ENCODE measurements at places on chromosomes 11 and 22.

GRCh38 chr22:38940811-38941384, 16.5 kb upstream of the APOBEC3A start:
- DNase-seq, result no peak

- DNase-seq, result no peak
Measured at GRCh38 chr22:25375683-25376082, 156.2 kb downstream of the CRYBB2 start.

- no peak for DNase-seq
Measured at GRCh38 chr11:87236368-87236767, 198.6 kb downstream of the TMEM135 start.

DNA sequence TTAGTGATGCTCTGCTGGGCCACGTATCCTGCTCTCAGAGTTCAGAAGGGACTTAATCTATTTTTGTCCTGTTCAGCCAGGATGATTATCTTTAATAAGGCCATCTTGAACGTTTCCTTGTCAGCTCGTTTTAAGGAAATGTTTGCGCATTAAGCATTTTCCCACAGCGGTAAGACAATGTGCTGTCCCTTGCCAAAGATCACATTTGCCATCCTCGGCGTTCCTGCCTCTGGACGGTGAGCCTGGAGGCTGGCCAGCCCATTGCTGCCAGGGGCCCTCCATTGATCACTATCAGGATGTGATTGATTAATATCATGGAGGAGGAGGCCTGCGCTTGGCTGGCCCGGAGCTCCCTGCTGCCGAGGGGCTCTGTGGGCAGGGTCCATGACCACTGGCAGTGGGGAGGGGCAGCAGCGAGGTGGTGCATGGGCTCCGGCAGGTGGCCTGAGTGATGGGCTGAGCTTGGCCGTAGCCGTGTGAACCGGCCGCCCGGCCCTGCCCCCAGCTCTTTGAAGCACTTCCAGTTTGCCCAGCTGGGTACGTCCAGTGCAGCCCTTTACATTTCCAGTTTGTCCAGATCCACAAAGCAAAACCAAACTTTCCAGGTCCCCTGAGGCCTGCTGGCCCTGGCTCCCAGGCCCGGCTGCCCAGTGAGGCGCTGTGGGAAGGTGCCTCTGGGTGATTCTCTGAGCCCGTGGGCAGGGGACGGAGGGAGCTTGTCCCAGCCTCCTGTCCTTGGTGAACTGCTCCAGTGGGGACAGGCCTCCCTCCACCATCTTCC, 49.5 kb upstream of the SMIM38 start:
- DNase-seq, result no peak

DNA sequence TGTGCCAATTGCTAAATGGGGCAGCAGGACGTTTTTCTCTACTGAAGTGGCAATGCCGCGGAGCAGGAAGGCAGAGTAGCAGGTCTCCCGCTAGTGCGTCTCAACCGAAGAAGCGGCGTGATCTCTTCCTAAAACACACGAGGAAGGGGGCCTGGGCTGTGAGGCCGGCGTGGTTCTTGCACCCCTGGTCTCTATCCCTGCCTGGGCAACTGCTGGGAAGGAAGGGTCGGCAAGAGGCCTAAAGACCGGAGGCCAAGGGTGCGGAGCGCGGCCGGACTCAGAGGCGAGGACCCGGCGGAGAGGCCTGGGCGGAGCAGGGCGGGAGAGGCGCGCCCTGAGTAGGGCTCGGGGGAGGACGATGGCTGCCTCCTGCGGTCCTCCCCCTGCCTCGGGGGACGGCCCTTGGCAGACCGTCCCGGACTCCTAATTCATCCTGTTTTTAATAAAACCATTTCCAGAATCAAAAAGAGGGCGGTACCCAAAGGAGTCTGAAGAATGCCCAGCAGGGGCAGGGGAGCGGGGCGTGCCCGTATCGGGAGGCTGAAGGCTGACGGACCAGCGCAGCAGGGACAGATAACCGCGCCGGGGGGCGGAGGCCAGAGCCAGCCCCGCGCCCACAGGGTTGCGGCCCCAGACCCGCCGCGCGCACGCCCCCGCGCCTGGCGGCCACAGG, 572 bp upstream of the APLP2 start:
- DNase-seq, result peak; percentile 64

DNA sequence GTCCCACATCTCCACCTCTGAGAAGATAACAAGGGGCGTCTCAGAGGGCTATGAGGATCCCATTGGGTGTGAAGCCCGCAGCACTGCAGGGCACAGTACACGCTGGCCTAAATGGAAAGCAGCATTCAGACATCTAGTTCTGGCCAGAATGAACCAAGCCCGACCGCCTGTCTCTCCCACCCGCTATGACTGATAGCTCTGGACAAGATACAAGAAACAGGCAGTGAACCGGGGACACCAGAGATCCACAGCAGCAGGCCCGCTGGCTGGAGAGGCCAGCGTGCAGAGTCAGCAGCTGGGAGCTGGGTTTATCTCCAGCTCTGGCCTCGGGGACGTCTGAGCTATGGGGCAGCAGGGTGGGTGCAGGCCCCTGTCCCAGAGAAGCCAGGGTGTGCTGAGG, 9.6 kb downstream of the CERK start:
- no peak for DNase-seq

GRCh38 chr22:50733521-50734342, 4.3 kb upstream of the ACR start:
- peak; percentile 71 for DNase-seq

DNA sequence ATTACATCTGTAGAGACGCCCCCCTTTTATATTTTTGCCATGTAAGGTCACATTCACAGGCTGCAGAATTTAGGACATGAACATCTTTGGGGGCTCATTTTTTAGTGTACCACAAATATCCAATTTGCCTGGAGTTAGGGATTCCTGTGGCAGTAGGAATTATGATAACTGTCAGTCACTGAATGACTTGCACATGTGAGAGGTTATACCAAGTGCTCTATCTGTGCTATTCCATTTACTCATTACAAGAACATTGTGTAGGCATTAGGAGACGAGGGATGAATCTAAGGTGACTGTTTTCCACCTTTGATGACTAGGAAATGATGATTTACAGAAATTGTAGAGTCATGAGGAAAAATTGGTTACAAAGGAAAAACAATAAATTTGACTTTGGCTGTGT, 79.3 kb downstream of the LIF start:
- DNase-seq, result no peak

DNA sequence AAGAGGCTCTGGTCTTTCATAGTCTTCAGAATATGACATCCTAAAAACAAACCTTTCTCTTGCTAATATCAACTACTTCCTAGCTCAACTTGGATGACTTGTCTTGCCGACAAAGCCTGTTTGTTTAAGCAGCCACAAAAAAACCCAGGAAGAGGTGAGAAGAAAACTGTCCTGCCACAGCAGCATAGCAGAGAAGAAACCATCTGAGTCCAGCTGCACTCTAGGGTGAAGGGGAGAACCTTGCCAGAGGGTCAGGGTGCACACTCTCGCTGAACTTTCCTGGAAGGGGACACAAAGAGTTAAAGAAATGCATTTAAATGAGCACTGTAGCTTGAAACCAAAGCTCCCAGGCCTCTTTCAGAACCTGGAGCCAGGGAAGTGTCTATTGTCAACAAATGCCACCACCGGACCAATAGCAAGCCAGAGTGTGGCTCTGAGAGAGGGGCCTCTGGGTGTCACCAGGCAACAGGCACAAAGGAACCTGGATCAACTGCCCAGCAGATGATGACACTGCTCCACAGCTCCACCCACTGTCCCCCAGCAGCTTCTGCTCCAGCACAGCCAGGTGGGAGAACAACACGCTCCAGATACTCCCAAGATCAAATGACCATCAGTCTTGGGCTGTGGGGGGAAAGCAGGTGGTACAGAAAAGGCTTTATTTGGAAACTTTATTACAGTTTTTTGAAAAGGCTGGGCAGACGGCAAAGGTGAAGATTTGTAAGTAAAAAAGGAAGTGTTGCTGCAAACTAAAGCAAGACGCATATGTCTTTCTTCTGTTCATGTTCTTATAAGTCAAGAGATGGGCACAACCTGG, 105.7 kb downstream of the RASSF10 start:
- no peak for DNase-seq

GRCh38 chr11:4662876-4663275, 19.1 kb downstream of the OR51E1 start:
- no peak for DNase-seq

DNA sequence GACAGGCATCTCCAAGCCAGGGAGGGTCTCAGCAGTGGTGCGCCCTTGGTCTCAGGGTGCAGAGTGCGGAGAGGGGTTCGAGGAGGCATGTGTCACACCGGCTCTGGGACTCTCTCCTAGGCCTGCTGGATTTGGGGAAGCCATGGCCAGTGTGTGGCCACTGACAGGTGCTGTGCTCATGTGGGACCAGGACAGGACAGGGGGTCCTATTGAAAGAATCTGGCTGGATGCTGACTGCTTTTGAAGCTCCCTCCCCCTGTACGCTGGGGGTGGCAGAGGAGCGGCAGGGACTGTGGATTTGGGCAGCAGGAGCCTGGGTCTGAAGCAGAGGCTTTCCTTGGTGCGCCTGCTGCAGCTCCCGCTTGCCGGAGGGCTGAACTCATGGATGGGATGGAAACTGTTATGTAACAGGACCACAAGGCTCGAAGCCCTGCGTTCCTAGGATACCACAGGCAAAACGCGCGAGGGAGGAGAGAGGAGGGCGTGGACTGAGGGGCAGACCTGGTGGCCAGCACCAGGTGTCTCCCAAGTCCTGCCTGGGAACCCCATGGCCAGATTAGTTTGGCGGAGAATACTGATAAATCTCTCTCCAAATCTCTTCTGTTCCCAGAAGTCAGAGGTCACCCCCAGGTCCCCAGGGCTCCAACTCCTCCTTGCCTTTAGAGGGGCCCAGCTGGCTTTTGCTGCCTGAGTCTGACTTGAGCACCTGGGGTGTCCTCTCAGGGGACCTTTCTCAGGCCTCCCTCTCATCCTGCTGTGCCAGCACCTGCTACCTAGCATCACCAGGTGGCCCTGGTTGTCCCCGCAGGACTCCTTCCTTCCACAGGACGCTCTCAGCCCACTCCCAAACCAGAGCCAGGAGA, 13.8 kb upstream of the TEF start:
- DNase-seq, result peak; percentile 68

- DNase-seq, result no peak
Measured at GRCh38 chr11:44774731-44775130, 48.0 kb downstream of the TSPAN18 start.

- no peak for DNase-seq
Measured at GRCh38 chr11:69888483-69889181, 69.4 kb upstream of the FGF3 start.

DNA sequence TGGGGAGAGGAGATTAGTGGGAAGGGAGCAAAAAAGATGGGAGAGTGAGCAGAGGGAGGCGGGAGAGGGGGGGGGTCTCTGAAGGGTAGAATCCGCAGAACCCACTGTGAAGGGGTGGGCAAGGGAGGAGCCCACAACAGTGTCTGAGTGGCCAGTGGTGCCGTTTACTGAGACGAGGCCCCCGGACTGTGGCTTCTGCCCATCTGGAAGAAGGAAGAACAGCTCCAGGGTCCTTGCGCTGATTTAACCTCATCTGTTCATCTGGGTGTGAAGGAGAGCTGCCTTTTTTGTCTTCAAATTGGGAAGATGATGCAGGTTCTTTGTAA, 45.7 kb upstream of the ANO1 start:
- no peak for DNase-seq

- DNase-seq, result no peak
Measured at GRCh38 chr11:96147186-96147585, 195.8 kb downstream of the MAML2 start.

DNA sequence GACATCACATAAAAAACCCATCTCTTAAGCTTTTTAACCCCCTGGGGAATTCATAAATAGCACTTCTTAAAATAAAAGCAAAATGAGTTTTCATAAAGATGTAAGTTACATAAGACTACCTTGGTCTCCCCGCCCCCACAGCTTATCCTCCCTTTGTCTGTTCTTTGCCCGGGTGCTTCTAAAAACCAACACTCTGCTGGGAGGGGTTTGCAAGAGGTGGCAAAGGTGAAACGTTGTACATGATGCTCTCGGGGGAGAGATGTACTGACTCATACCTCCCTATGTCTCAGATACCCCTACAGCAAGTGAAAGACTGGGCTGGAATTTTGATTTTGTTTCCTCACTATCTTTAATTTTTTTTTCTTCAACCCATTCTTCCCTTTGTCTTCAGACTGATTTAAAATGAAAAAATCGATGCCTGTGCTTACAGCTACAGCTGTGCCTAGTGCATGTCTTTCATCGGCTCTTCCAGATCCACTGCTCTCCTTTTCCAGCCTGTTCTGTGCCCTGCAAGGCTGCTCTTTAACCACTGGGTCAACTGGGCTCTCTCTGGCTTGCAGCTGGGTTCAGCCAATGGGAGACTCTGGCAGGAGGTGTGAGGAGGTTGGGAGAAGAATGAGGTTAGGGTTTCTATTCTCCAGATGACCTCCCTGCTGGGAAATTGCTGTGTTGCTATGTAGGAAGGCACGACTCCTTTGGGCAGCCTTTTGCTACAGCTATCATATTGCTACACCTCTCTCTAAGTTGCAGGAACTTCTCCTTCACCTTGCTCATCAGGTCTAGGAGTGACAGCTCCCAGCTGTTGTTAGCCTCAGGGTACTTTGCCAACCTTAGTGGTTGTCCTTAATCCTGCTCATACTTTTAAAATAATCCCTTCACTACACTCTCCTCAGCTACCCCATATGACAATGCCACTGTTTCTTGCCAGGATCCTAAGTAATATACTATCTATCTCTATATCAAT, 266.5 kb downstream of the TENM4 start:
- no peak for DNase-seq

GRCh38 chr11:118606157-118606843, 1.1 kb upstream of the PHLDB1 start:
- DNase-seq, result no peak

DNA sequence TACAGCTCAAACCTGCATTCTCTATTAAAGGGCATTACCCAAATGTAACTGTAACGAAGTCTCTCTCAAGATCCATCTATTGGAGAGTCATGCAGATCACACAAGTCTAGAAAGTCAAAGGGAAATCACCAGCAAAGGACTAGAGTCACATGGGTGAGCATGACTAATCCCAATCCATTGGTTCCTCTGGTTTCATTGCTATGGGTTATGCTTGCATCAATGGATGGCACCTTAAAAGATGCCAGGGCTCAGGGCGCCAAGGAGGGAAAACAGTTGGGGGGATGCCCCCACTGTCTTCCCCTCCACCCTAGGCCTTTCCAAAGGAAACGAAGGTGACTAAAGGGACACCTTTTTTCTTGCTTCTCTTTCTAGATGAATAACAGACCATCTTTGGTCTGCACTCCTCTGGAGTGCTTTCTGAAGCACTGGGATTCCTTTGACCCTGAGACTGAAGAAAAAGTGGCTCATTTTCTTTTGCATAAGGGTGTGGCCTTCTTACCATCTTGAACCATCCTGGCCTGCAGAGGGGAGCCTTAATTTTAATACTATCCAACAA, 8.1 kb downstream of the NXPE4 start:
- no peak for DNase-seq

- no peak for DNase-seq
Measured at GRCh38 chr22:37624017-37624365, 15.4 kb downstream of the GGA1 start.

DNA sequence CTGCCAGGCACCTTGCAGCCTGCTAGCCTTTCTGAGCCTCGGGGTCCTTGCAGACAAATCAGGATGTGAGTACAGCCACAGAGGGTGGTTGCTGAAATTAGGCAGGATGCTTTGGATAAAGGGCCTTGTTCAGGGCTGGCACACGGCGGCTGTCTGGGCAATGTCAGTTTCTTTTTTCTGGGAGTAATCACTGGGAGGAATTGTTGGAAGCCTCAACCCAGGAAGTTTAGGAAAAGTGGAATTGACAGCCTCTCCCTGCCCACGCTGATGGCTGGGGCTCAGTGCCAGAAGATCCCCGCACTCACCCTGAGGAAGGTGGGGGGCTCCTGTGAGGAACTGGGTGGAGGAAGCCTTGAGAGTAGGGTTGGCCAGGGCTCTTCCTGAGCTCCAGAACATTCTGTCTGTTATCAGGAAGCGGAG, 37.4 kb downstream of the CD82 start:
- DNase-seq, result no peak

Data from dorsolateral prefrontal cortex (tissue), 122 donors.